Activated naive CD4-positive, alpha-beta T cell treated with Interleukin-2 at 50 U/mL for 16 hours (primary cell): ENCODE measurements at places on chromosomes 12 and 14.

DNA sequence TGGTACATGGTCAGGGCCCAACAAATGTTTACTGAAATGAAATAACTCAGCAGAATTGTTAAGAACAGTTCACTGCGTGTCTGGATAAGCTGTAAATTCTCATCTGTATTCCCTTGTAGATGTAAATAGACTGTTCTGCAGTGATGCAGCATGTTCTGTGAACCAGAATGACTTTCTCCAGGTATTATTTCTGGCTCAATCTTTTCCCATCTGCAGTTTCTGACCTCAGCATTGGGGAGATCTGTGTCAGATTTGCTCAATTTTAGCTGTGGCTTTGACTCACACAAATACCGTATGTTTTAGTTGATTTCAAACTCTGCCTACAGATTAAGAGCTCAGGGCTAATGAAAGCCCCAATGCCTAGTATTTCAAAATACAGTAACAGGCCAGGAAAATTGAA is 49.2 kb upstream of the DICER1 start:
- no peak for DNase-seq

GRCh38 chr14:95380350-95381042 is 60.8 kb upstream of the CLMN start:
- no peak for DNase-seq

GRCh38 chr14:71380271-71380670 is 473.0 kb downstream of the PCNX1 start:
- DNase-seq = no peak

- DNase-seq = no peak
Observed at GRCh38 chr12:70122804-70123203, 120.4 kb upstream of the CNOT2 start.

- DNase-seq = no peak
Observed at GRCh38 chr14:35420036-35420811, 15.7 kb upstream of the NFKBIA start.

- no peak for DNase-seq
Observed at GRCh38 chr12:113067987-113068935, 11.7 kb downstream of the DTX1 start.

GRCh38 chr14:51529736-51530135 is 122.0 kb upstream of the FRMD6 start:
- no peak for DNase-seq

DNA sequence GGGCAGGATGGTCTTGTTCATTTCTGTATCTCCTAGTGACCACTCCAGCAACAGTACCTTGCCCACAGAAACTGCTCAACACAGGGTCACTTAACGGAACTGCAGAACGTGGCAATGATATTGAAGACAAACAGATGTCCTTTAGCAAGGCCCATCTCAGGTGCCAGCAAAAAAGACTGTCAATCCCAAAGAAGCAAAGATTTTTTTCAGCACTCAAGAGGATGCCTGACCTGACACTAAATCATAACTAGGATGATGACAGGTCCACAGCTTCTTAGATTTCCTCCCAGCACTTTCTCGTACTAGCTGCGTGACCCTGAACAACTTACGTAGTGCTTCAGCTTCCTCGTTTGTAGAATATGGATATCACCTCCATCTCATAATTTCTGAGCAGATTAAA is 39.4 kb downstream of the ATP2B1 start:
- no peak for DNase-seq

- no peak for DNase-seq
Observed at GRCh38 chr12:28794211-28794610, 354.9 kb upstream of the FAR2 start.

GRCh38 chr12:52245259-52245961 is 12.4 kb downstream of the KRT7 start:
- no peak for DNase-seq

DNA sequence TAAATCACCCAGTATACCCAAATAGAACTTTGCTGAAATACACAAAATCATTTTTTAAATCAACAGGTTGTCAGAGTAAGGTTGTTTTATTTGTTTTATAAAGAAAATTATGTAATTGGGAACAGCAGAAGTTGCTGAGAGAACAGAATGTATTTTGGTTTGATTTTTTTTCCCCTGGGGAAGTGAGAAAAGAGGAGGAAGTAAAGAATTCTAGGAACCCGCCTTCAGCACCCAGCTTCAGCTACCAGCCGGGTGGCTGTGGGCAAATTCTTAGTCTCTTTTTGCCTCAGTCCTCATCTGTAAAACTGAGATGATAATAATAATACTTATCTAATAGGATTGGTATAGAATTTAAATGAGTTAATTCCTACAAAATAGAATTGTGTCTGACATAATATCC is 119.4 kb downstream of the SRGAP1 start:
- DNase-seq = no peak

DNA sequence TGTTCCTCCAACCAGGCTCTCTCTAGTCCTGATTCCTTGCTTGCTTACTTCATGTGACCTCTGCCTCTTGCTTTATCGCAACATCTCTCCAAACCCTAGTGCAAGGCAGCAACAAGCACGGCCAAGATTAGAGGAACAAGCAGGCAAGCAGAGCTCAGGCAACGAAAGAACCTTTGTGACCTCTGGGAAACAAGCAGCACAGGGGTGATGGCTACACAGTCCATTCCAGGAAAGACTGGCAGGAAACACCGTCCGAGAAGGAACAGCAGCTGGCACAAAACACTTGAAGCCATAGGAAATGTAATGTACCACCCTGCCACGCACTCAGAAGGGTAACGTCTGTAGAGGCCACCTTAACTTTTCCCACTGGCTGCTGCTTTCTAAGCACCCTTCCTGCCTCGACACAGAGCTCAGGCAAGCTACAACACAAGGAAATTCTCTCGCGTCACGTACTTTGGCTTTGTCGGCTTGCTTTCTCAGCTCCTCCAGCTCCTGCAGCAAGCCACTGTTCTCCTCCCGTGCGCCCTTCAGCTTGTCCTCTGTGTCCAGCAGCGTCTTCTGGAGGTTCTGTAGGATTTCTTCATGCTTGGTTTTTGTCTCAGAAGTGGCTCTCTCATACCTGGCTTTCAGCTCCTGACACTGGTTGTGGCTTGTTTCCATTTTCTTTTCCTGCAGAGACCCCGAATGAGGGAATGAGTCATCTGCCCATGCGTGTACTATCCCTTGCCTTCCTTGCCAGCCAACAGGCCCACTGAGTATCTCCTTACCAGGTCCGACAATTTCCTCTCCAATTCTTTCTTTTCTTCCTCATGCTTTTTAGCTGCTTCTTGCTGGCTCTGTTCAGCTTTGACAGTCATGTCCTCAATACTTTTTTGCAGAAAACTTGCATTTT is 61.4 kb upstream of the VPS33A start:
- no peak for DNase-seq

DNA sequence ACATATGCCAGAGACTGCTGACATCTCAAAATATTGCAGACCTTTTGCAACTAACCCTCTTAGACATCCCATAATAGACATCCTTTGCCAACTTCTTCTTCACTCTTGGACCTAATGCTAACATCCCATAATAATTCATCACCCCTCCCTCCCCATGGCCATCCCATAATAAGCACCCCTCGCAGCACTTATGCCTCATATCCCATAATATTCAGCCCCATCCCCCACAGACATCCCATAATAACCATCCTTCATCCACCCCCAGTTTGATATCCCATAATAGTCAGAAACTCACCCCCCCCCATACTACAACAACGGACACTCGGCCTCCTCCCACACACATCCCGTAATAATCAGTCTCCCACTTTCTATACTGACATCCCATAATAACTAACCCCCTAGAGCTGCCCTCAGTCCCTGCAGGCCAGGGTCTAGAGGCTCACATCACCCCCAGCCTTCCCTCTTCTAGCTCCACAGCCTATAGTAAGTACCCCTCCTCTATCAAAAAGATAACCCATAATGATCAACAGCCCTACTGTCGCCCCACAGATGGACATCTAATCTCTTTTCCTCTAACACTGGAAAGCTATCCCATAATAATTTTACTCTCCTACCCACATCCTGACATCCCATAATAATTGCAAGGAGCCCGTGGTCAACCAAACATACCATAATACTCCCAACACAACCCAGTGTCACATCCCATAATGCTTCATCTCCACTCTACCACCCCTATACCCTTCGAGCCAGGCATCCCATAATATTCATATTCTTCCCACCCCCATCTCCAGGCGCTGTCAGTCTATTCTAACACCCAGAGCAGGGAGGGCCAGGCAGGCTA is 792 bp upstream of the CHD4 start:
- peak; percentile 75 for DNase-seq

GRCh38 chr14:76023757-76024156 is 38.2 kb downstream of the IFT43 start:
- no peak for DNase-seq
